ENCODE measurements at places on chromosomes 5 and 9. TPM values are rescaled to one million over a fixed set of nuclear protein-coding genes. Genes with fewer than 3 reads are reported as not detected.

ATP10B gene
- not detected for total RNA-seq

FOXD4L4 gene
- total RNA-seq = not detected

KIF4B gene
- 0.11 TPM for total RNA-seq

SLC6A18 gene
- total RNA-seq = not detected

- no peak overlapping the region for H3K27ac ChIP-seq
- H3K36me3 ChIP-seq = no peaks in the 10 kb centered on the region
- H3K4me1 ChIP-seq = no peaks in the 10 kb centered on the region
- H3K4me3 ChIP-seq = no peak overlapping the region
- no peak for DNase-seq
These were observed 25.0 kb upstream of the AUH start for GRCh38 chr9:91386765-91387164.

- peaks cover 33% of the 10 kb centered on the region for H3K27me3 ChIP-seq
- no peaks in the 10 kb centered on the region for H3K36me3 ChIP-seq
- no peak overlapping the region for H3K27ac ChIP-seq
- H3K4me1 ChIP-seq = peaks cover 6% of the 10 kb centered on the region
These were observed 889 bp upstream of the ADAMTS12 start for GRCh38 chr5:33892620-33893137.

- H3K4me1 ChIP-seq = no peaks in the 10 kb centered on the region
- H3K4me3 ChIP-seq = no peak overlapping the region
- no peaks in the 10 kb centered on the region for H3K36me3 ChIP-seq
- no peak overlapping the region for H3K27ac ChIP-seq
- peaks cover 2% of the 10 kb centered on the region for H3K27me3 ChIP-seq
These were observed 109.6 kb downstream of the FAM174A start for GRCh38 chr5:100644776-100645175.

DNA sequence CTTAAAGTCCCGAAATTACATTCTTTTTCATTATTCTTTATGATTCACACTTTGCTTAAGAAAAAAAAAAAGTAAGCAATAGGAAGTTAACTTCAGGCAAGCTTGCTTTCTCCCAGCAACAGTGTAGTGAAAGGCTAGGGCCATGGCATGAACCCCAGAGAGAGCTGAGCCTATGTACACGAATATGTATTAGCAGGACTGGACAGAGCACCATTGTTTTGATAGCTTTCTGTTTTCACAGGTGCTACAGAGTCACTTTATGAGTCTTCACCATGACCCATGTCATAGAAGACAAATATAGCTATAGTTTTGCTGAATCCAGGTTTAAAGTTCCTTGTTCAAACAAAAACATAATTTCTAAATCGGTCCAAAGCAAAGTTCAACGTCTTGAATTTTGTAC, 199.2 kb downstream of the ADAMTSL1 start:
- no peak for DNase-seq
- no peaks in the 10 kb centered on the region for H3K27me3 ChIP-seq
- no peak overlapping the region for H3K4me3 ChIP-seq
- no peaks in the 10 kb centered on the region for H3K36me3 ChIP-seq
- H3K4me1 ChIP-seq = no peaks in the 10 kb centered on the region
